Caco-2 (cell line): ENCODE measurements at places on chromosomes 1 and 21.

DNA sequence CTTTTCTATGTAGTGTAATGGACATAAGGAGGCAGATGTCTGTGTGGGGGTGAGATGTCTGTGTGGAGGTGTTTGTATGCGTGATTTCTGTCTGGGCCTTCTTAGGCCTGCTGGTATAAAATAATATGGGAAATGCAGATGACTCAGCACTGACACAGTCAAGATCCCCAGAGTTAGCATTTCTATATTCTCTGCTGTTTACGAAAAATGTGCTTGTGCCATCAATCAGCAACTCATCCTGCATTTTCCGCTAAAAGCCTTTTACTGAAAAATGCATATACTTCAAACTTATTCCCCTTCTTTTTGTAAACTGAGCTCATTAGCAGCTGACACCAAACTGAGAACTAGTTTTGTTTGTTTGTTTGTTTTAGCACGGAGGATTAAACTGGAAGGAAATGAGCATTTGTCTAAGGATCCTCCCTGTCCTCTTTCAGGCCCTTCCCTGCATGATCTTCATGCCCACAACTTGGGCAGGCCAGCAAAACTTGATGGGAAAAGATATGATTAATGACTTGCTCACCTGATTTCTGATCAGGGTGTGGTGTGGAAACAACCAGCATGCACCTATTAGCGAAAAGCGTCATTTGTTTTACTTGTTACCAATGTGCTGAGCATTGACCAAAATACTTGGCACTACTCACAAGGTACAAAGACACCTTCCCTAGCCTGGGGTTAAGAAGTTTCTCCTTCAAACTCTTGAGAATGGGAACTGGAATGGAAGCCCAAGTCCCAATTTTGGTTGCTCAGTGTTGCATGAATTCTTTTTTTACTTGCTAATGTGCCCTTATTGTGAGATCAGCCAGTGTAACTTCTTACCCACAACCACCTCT is 77.4 kb downstream of the NDUFS5 start:
- DNase-seq = no peak

GRCh38 chr1:6260961-6261614 is at the start of gene GPR153:
Gene GPR153, minus strand, starts transcription at chr1:6261098. Its CDS starts 6,193 bp downstream, at chr1:6254905.
- peak; percentile 52 for DNase-seq

GRCh38 chr1:7178741-7179140 is 393.5 kb downstream of the CAMTA1 start:
- DNase-seq = no peak

DNA sequence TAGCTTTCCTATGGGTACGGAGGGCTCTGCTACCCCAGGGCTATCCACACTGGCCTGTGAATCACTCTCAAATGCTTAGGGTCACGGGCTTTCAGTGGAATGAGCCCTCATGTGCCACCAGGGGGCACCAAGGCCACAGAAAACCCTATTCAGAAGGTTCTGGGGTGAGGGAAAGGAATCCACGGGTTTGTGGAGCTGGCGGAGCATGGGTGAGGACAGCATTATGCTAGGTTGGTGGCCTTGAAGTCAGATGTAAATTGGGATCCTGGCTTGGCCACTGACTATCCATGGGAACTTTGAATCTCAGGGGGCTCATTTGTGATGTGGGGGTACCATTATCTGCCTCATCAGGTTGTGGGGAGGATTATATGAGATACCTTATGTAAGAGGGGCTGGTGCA is 5.1 kb upstream of the LAMTOR5 start:
- peak; percentile 65 for DNase-seq

- DNase-seq = no peak
These were observed 21.0 kb downstream of the XPR1 start for GRCh38 chr1:180652792-180653191.

DNA sequence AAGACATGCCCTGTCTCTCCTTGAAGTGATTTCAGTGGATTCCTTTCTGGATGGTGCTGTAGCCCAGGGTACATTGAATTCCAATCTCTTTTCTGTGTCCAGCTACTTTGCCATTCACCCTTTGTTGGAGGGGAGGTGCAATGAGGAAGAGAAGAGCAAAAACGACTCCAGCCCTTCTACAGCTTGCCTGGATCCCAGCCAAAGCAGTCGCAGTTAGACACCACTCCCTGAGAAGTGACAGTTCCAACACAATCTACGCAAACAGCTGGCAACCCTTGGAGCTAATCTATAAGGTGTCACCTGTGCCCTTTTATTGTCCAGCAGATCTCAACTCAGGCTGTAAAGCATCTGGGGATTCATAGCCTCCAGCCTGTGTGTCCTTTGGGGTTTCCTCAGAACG is 4.6 kb downstream of the CD244 start:
- DNase-seq = no peak

- no peak for DNase-seq
These were observed 19.6 kb upstream of the METTL18 start for GRCh38 chr1:169814265-169814664.

GRCh38 chr1:156346636-156347035 is 8.3 kb downstream of the TSACC start:
- no peak for DNase-seq

DNA sequence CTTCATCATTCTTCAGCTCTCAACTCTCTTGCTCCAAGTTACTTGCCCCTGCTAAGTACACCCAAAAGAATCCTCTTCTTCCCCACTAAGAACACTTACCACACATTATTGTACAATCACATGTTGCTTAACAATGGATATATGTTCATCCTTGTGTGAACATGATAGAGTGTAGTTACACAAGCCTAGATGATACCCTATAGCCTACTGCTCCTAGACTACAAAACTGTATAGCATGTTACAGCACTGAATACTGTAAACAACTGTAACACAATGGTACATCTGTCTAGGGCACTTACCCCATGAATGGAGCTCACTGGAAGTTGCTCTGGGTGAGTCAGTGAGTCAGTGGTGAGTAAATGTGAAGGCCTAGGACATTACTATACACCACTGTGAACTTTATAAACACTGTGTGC is 77.4 kb downstream of the RERE start:
- no peak for DNase-seq

GRCh38 chr1:236472850-236473788 is 50.7 kb upstream of the LGALS8 start:
- DNase-seq = no peak

DNA sequence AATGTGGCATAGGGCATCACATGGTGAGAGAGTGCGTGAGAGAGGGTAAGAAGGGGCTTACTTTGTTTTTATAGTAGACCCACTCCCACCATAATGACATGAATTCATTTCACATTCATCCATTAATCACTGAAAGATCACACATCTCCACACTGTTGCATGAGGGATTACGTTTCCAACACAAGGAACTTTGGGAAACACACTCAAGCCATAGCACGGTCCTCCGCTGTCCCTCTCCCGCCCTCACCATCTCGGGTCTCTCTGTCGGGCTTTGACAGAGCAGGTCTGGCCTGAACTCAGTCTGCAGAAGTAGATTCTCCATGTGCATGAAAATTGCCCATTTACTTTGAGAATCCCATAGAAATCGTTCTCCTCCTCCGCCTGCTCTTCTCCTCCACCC is 312.2 kb downstream of the MATN1 start:
- no peak for DNase-seq

- no peak for DNase-seq
These were observed 66.7 kb downstream of the MAGI3 start for GRCh38 chr1:113456967-113457366.

GRCh38 chr1:237249120-237249519 is 207.1 kb downstream of the RYR2 start:
- no peak for DNase-seq

DNA sequence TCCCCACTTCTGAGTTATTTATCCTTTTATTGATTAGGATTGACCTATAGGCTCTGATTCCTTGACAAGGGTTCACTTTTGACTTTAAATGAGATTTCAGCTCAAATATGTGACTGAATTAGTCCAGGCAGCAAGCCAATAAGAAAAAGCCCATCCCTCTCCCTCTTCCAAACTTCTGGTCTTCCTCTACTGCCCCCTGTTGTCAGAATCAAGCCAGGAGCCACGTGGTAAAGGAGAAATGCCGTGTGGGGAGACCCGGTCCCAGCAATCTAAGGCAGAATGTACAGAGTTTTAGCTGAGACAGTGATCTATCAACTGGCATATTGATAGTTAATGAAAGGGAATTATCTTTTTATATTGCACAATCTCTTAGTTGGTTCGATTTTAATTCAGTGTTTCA is 5.2 kb downstream of the ADAMTS5 start:
- DNase-seq = no peak
